ENCODE measurements at places on chromosomes 1 and 21.

- DNase-seq, result no peak
Observed at GRCh38 chr1:245418077-245418476, 263.3 kb downstream of the KIF26B start.

- DNase-seq, result no peak
Observed at GRCh38 chr1:119428991-119429390, 14.0 kb downstream of the HSD3B2 start.

- peak; percentile 47 for DNase-seq
Observed at GRCh38 chr1:226738421-226738994, 574 bp downstream of the ITPKB start.

- no peak for DNase-seq
Observed at GRCh38 chr1:219340796-219341195, 167.1 kb downstream of the LYPLAL1 start.

- no peak for DNase-seq
Observed at GRCh38 chr21:46418265-46418946, 40.3 kb upstream of the DIP2A start.

GRCh38 chr1:110282395-110282794 lies 56.8 kb upstream of the RBM15 start:
- no peak for DNase-seq

DNA sequence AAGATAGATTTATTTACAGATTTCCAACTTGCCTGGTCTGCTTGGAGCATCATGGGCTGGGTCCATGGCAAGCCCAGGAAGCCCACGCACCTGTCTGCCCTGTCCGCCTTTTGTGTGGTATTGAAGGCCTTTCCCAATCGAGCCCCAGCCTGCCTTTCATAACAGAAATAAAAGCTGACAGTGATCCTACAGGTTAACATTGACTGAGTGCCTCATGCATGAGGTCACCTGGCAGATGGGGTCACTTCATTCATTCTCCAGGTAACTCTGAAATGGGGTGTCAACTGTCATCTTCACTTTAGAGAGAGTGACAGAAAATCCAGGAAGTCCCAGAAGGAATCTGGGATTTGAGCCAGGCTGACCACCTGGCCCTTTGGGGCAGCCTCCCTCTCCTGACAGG lies 36.3 kb upstream of the CASZ1 start:
- no peak for DNase-seq

DNA sequence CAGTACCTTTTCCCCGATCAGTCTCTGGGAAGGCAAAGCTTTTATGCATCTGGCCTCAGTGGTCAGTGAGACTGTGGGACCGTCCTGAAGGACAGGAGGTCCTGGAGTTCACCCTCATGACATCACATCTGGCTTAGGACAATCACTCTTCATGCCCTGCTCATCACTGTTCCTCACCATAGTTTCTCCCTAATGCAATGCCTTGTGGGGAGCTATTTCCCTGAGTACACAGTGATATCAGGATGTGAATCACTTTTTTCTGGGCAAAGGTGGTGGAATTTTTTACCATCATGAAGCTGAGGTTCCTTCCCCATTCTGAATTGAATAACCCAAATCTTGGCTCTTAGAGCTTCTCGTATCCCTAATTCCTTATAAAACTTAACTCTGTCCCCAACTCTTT lies 34.8 kb upstream of the CFAP126 start:
- no peak for DNase-seq

DNA sequence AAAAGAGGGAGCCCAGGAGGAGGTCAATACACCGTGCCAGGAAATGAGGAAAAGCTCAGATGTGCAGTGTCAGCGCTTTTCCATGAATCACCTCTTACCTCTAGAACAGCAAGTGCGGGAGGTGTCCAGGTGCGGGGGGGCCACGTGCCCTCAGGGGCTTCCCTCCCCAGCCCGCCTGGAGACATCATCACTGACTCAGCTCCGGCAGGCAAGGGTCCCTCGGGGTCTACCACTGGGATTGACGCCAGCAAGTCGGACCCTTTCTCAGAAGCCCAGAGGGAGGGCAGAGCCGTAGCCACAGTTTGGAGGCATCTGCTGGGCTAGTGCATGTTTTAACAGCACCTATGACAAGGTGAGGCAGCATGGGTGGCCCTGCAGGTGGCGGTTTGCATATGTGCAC lies 67.4 kb upstream of the TRAPPC10 start:
- DNase-seq, result no peak

All from right cardiac atrium (tissue), 5 donors.